ENCODE measurements at places on chromosomes 5 and 9.

DNA sequence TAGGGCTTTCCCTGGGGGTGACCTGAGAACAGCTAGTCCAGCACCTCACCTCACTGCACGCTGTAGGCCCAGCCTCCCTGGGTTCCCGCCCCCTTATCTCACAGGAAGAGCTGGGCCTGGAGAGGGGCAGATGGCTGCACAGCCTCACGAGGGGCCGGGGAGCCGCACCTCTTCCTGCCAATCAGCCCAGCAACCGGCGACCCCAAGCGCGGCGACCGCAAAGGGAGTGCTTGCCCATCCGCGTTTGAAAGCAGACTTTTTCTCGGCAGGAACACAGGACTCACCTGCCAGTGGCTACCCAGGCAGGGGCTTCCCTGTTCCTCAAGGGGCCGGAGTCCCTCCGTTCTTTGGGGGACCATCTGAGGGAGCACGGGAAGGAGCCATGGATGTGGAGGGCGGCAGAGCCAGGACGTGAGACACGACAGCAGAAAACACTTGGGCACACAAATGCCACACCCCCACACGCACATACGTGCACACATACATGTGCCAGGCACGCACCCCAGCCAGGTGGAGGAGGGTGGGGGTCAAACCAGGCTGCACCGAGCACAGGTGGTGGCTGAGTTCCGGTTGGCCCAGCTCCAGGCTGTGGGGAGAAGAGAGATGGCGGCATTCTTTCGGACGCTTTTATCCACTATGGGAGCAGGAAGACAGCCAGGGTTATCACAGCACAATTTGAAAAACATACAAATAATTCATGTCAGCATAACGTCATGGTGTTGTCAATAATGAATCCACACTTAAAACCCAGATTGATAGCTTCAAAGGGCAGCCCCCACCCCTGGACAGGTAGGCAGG, 11.3 kb downstream of the TMEM250 start:
- DNase-seq = no peak

GRCh38 chr9:110255034-110255462, 1.3 kb downstream of the TXN start:
- no peak for DNase-seq

DNA sequence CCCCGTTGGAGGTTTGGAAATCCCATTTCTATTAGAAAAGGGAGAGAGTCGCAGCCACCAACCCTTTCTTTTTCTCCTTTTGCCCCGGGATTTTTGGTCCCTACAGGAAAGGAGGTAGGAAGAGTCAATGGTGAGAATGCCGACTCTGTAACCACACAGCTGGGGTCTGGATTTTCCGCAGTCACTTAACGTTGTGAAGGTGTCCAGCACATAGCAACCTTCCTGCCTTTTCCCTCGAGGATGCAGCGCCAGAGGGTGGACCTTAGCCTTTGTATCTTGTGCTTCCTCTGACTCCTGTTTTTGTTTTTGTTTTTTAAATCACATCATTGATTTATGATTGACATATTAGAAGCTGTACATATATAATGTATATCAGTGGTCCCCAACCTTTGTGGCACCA, 41.4 kb downstream of the TLR4 start:
- DNase-seq = no peak

DNA sequence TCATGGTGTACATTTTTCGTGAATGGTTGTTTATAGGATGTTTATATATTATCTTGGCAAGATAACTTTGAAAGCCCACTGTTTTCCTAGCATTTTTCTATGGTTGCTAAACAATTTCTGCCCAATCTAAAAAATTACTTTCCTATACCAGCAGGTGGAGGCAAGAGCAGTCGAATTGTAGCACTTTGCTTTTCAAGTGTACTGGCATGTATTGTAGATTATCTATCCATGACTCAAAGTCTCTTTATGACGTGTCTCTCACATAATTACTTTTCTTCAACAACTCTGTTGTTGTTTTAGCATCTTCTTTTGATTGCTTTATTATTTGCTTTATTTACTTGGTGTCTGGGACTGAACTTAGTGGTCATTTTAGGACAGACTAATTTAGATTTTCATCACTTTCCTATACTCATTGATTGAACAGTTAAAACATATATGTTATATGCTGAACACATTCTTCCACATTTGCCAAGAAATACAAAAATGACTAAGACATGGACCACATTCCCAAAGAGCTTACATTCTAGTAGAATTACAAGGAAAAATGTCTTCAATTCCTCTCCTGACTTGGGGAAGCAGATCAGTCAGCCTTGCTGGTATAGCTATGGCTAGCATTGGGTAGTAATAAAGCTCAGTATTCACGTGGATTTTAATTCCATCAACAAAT, 20.7 kb downstream of the NLN start:
- DNase-seq = no peak

- no peak for DNase-seq
These were observed 1.5 kb upstream of the DTWD2 start for GRCh38 chr5:118989816-118990215.

DNA sequence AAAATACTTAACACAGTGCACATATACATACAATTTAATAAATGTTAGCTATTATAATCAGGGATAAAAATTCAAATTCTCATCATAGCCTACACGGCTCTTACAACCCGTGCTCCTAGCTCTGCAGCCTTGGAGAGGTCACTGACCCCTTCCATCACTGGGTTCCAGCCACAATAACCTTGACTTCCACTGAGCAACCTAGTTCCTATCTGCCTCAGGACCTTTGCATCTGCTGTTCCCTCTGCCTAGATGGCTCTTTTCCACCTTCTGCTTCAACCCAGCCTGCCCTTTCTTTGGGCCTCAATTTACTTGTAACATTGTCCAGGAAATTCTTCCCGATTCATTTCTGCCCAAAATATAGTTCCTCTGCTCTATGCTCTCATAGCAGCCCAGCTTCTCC, 8.9 kb upstream of the DELE1 start:
- DNase-seq = no peak

- DNase-seq = no peak
These were observed 188.8 kb downstream of the COMMD10 start for GRCh38 chr5:116273448-116274242.

All from activated naive CD8-positive, alpha-beta T cell treated with anti-CD3 and anti-CD28 coated beads, Interleukin-2, amount 50 U/mL, for 16 hours (primary cell).